ENCODE measurements at places on chromosomes 11 and 22.

GRCh38 chr22:28379951-28380350 lies 299.7 kb downstream of the TTC28 start:
- DNase-seq: no peak

- DNase-seq: no peak
Observed at GRCh38 chr11:122313581-122313980, 197.6 kb upstream of the BLID start.

GRCh38 chr11:129589190-129589860 lies 213.7 kb downstream of the BARX2 start:
- no peak for DNase-seq

- DNase-seq: no peak
Observed at GRCh38 chr22:44711690-44712555, 9.9 kb downstream of the PRR5 start.

DNA sequence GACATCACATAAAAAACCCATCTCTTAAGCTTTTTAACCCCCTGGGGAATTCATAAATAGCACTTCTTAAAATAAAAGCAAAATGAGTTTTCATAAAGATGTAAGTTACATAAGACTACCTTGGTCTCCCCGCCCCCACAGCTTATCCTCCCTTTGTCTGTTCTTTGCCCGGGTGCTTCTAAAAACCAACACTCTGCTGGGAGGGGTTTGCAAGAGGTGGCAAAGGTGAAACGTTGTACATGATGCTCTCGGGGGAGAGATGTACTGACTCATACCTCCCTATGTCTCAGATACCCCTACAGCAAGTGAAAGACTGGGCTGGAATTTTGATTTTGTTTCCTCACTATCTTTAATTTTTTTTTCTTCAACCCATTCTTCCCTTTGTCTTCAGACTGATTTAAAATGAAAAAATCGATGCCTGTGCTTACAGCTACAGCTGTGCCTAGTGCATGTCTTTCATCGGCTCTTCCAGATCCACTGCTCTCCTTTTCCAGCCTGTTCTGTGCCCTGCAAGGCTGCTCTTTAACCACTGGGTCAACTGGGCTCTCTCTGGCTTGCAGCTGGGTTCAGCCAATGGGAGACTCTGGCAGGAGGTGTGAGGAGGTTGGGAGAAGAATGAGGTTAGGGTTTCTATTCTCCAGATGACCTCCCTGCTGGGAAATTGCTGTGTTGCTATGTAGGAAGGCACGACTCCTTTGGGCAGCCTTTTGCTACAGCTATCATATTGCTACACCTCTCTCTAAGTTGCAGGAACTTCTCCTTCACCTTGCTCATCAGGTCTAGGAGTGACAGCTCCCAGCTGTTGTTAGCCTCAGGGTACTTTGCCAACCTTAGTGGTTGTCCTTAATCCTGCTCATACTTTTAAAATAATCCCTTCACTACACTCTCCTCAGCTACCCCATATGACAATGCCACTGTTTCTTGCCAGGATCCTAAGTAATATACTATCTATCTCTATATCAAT lies 266.5 kb downstream of the TENM4 start:
- DNase-seq: no peak
